Hematopoietic multipotent progenitor cell treated with erythropoietin and hydrocortisone succinate and interleukin-3 and kit ligand, for 4 days (in vitro differentiated cells): ENCODE measurements at places on chromosomes 11 and 22.

- DNase-seq: no peak
Measured at GRCh38 chr11:117834068-117834810, 9.7 kb upstream of the FXYD2 start.

DNA sequence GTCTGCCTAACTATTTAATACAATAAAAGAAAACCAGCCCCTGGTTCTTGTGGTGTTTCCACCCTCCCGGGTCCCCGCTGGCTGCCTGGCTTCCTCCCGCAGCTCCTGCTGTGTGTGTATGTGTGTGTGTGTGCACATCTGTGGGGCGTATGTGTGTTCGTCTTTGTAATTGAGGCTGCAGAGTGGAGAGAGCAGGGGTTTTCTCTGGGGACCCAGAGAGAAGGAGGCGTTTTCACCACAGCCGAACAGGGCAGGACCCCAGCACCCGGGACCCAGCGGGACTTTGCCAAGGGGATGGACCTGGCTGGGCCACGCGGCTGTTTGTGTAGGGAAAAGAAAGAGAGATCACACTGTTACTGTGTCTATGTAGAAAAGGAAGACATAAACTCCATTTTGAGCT is 42.7 kb downstream of the IGLL1 start:
- DNase-seq: no peak

GRCh38 chr11:60875366-60876167 is 8.2 kb downstream of the ZP1 start:
- no peak for DNase-seq

- DNase-seq: no peak
Measured at GRCh38 chr22:24437741-24438328, 10.4 kb downstream of the ADORA2A start.

DNA sequence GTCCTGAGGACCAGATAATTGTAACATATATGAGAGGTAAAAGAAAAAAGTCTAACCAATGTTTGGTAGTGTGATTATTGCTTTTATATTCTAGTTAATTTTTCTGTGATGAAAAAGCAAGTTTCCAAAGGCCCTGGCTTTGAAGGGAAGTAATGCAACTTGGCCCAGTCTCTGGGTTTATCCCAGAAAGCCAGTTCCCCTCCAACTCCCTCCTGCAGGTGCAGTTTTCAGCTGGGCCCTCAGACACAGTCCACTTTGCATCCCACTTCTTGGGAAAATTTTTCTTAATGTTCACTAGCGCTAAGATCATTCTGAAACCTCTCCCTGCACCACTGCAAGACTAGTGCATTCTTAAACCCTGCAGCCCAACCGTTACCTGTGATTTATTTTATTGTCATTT is 586.8 kb downstream of the NTM start:
- no peak for DNase-seq

DNA sequence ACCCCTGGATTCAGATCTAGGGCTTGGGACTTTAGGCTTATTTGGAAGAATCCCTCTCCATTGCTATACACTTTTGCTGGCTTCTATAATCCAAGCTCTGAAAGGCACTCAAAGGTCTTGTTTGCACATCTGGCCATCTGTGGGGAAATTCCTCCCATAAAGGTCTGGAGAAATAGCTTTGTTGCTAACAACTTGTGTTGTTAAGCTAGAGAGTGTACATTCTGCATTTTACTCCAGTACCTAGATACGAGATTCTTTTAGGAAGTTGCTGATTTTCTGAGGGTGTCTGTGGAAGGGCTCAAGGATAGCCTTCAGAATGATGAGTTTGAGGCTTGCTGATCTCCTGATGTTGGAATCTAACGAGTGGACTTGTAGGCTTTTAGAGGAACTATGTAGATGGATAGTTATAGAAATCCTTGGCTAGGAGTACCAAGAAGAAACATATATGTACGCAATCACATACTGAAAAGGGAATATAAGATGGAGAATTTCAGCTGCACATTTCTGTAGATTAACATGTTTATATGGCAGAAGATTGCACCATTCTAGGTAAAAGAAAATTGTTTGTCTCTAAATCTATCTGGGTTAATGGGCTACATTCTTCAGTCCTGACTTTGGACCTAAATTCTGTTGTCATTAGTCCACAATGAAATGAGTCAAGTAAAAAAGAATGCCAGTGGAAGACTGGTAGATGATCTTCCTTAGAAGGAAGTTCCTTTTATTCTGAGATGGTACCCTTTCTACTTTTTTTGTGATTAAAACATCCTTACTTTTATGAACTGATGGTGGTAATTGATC is 51.0 kb downstream of the UBASH3B start:
- DNase-seq: no peak

DNA sequence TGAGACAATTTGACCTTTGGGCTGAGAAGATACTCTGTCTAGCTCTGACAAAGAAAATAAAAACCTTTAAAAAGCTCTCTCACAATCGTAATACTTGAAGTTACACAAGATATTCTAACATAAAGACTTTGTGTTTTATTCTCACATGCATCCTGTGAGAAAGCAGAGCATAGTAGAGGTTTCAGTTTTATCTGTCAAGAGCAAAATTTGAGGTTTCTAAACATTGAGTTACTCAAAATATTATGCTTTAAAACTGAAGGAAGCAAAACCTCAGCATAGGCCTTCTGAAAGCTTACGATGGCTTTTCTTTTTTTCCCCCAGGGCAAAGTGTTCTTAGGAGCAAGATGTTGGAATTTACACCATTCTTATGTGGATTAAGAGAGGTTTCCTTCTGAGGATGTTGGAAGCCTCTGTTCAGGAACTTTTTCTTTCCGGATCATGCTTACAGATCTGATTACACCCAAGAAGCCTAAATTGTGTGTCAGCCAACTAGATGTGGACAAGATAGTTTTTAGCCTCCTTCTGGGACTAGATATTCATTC is 15.0 kb upstream of the OR51M1 start:
- no peak for DNase-seq

GRCh38 chr11:16591157-16591556 is 147.3 kb upstream of the C11orf58 start:
- no peak for DNase-seq

- no peak for DNase-seq
Measured at GRCh38 chr11:73233692-73234470, 15.8 kb downstream of the P2RY2 start.

DNA sequence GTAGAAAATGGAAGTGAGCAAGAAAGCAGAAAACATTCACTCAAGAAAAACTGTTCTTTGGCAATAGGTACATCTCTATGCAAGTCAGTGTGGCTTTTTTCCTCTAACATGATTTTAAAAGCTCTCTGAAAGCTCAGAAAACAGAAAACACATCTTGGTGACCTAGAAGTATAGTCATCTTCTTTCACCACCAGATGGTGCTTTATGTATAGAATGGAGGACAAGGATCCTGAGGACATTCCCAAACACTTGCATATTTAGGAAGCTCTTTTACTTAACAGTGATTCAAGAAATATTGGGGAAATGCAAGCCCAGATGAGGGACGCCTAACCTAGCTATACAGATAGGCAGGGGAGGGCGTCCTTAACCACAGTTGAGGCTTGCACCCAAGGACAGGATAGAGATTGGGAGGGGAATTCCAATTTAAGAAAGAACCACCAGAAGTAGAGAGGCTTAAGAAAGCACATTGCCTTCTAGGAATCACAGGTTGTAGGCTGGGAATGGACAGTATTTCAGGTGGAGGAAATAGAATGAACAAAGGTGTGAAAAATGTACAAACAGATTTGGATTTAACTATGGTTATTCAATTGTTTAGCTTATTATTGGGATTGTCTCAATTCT is 13.8 kb upstream of the CCDC81 start:
- no peak for DNase-seq

DNA sequence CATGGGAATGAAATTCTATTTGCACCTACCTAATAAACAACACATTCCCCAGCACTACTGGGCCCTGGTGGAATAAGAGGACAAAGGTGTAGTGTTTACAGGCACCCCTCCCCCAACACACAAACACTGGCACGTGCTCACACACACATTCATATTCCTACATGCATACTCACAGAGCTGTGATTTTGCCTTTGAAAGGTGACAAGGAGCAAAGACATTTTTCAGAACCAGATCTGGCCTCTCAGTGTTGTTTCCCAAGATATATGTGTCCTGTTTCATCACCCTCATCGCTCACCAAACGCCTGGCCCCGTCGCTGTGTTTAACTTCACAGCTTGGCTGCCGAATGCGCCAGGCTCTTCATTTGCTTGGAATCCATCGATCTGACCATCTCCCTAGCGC is 292.6 kb downstream of the NTM start:
- no peak for DNase-seq

GRCh38 chr11:66448523-66448922 is 9.9 kb upstream of the MRPL11 start:
- no peak for DNase-seq

DNA sequence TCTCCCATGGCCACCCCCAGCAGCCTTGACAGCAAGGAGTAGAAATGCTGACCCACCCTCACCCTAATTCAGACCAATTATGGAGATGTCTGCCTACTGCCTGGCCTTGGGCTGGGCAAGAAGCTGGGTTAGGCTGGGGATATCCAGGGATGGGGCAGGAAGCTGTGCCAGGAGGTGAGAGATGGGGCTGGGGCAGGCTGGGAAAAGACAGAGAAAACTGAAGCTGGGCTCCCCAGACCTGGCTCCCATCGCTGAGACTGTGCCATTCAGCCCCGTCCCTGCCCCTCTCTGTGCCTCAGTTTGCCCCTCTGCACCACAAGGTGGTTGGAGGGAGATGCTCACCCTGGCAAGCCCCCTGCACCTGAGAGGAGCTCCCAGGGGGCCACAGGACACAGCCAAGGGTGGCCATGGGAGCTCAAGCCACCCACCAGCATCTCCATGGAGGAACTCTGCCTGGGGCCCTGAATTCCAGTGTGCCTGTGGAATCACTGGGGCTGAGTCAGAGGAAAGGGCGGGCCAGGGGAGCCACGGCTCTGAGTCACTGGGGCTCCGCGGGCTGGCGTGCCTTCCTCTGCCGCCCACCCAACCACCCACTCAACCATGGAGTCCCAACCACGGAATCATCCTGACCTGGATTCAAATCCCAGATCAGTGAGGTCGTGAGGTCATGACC is 6.0 kb upstream of the CARD10 start:
- no peak for DNase-seq

- DNase-seq: no peak
Measured at GRCh38 chr11:96186806-96187205, 156.2 kb downstream of the MAML2 start.

DNA sequence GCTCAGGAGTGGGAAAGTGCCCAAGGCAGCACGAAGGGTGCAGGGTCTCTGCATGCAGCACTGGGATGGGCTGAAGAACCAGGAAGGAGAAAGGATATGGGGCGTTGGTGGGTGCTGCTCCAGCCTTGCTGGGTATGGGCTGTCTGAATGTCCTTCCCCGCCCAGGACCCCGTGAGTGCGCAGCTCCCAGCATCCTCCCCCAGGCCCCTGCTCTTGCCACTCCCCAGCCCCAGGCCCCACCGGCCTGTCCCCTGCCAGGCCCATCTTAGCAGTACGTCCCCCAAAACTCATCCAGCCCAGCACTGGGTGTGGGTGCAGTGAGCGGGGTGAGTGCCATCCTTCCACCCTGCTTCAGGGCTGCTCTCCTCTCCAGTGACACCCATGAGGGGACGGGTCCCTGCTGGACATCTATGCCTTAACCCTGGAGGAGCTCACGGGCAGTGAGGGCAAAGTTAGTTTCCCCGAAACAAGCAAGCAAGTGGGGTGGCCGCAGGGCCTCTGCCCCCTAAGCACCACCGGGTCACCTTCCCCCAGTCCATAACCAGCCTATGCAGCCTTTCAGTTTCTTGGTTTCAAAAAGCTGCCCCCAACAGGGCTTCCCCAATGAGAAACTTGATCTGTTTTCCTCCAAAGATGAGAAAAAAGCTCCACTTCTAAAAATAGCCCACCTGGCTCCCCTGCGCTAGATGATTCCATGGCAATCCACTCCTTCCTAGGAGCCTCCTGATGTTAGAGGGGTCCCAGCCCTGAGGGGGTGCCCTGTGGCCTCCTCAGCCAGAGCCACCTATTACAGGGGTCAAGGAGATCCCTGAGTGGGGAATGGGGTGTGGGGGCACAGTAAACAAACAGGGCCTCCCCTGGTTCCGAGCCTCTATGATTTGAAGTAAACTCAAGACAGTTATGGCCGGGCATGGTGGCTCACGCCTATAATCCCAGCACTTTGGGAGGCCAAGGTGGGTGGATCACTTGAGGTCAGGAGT is 103.8 kb downstream of the MORC2 start:
- DNase-seq: no peak

DNA sequence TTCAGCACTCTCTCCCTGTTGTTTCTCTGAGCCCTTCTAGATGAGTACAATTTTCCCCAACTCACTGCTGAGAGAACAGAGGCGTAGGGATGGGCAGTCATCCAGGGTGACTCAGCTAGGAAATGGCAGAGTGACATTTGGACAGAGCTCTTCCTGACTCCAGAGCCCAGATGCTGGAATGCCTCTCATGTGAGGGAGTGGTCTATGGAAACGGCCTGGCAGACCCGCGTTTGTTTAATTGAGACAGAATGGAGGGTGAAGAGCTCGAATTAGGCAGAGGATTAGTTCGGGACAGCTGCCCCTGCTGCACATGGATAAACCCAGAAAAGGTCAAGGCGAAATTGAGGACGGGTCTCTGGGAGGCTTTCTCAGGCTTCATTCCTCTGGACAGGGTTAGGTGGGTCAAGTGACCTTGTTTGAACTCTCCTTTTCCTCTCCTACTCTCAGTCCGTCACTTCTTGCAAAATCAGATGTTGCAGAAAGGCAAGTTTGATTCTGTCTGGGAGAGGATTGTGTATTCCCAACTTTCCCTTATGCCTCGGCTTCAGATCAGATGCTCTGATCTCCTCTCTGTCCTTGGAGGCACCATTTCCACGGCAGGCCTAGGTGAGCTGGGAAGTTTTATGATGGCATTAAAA is 7.6 kb upstream of the LMO2 start:
- DNase-seq: no peak

DNA sequence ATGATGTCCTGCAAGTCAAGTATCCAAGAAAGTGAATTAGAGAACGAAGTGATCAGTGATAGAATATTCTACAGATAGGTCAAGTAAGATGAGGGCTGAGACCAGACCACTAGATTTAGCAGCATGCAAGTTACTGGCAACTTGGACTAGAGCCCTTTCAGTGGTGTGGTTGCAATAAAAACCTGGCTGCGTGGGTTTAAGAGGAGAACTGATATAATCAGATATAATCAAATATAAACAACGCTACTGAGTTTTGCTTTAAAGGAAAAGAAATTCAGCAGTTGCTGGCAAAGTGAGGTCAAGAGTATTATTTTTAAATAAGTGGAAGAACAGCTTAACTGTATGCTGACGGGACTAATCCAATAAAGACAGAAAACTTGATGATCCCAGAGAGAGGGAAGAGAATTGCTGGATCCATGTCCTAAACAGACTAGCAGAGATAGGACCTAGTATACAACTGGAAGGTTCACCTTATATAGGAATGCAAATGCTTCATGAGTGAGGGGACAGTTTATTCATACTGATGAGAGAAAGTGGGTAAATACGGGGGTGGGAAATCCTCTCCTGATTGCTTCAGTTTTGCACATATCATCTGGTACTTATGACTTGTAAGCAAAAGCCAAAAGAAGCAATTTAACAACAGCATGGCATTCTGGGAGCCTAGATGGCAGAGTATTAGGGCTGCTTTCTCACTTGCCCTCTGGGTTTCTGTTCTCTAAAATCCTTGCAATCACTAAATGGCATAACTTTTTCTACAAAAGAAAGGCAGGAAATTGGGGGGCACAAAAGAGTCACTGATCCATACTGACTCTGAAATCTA is 146.2 kb downstream of the RBFOX2 start:
- DNase-seq: peak; percentile 29
